Trophoblast cell (in vitro differentiated cells and primary cell): ENCODE measurements at places on chromosomes 2 and 18.

- no peaks in the 10 kb centered on the region for H3K27me3 ChIP-seq
- DNase-seq, result no peak
- no peaks in the 10 kb centered on the region for H3K36me3 ChIP-seq
- H3K4me1 ChIP-seq, result no peaks in the 10 kb centered on the region
- no peak overlapping the region for H3K27ac ChIP-seq
These were observed 684.0 kb downstream of the DSC3 start for GRCh38 chr18:30358555-30358954.

GRCh38 chr2:231709981-231710798, 1.9 kb downstream of the PTMA start:
- peak overlapping the region; percentile 97 for H3K4me3 ChIP-seq
- peak overlapping the region; percentile 86 for H3K27ac ChIP-seq
- peaks cover 28% of the 10 kb centered on the region for H3K36me3 ChIP-seq
- no peaks in the 10 kb centered on the region for H3K27me3 ChIP-seq
- DNase-seq, result peak; percentile 89

DNA sequence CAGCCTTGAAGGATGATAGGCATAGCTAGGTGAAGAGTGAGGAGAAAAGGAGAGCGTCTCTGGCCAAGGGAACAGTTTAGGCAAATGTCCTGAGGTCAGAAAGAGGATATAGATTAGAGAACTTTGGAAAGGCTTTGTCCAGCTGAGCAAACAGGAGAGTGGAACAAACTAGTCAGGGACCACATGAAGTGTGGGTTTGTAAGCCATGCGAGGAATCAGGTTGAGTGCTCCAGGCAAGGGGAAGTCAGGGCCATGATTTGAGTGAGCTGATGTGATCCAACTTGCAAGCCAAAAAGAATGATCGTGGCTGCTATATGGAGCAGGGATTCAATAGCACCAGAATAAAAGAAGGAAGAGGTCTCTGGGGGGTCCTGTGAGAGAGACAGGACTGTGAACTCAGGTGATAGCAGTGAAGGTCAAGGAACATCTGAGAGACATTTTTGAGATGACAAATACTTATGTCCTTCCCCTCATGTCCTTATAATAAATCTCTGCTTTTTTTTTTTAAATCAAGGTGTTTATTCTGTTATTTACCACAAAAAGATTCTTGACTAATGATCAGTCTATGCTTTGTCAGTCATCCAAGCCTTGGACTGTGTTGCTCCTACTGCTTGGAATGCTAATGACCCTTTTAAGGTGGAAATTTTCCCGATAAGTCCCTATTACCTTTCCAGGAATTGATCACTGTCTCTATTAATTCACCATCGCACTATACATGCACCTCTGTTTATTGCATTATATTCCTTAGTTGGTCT, 472.6 kb downstream of the TXNL1 start:
- no peaks in the 10 kb centered on the region for H3K36me3 ChIP-seq
- no peak overlapping the region for H3K27ac ChIP-seq
- H3K4me3 ChIP-seq, result no peak overlapping the region
- H3K4me1 ChIP-seq, result peaks cover 4% of the 10 kb centered on the region

GRCh38 chr18:12254136-12254819, at the start of gene CIDEA:
Gene CIDEA, plus strand, starts transcription at chr18:12254361. Its CDS starts 23 bp downstream, at chr18:12254384.
- peak within 1 kb of the TSS; percentile 10 for H3K4me3 ChIP-seq
- H3K4me1 ChIP-seq, result peaks cover 11% of the 10 kb centered on the region

DNA sequence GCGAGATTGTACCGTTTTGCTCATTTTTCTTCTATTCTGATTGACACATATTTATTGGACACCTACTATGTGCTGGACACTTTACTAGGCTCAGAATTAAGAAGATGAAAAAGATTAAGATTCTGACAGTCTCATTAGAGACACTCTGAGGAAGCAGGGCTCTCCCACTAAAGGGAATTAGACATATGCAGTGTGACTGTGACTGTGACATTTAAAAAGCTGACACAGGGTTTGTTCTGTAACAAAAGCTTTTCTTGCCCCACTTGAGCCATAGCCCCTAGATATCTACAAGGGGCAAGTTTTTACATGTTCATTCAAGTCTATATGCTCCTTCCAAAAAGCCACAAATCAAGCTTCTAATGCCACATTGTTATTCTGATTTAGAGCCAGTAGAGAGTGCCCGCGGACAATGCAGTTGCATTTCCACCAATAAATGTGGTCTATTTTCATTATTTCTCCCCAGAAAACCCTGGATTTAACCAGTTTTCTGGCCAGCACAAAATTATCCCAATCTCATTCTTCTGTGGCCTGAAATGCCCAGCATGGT, 9.8 kb downstream of the ARHGAP25 start:
- no peaks in the 10 kb centered on the region for H3K4me1 ChIP-seq
- no peaks in the 10 kb centered on the region for H3K27me3 ChIP-seq
- no peak overlapping the region for H3K27ac ChIP-seq
- no peak for DNase-seq
- no peaks in the 10 kb centered on the region for H3K36me3 ChIP-seq
- H3K4me3 ChIP-seq, result no peak overlapping the region

DNA sequence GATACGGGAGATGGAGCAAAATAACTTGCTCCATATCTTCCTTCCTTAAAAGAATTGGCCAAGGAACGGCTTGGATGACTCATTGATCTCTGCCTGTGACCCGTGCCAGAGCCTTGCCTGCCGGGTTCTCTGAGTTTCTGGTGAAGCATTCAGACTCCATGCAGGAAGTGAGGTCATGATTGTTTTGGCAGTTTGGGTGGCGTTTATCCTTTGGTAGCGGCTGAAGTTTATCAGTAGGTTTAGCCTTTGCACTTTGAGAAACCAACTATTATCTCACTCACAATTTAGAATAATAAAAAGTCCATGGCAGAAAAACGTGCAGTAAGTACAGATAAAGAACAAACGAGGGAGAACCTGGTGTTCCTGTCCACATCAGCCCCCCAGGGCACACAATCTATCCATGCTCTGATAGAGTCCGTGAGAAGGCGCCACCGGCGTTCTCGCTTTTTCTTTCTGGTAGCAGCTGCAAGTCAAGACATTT, 15.0 kb upstream of the CTAGE1 start:
- no peaks in the 10 kb centered on the region for H3K4me1 ChIP-seq
- H3K27me3 ChIP-seq, result no peaks in the 10 kb centered on the region
- DNase-seq, result peak; percentile 71
- H3K27ac ChIP-seq, result no peak overlapping the region
- H3K4me3 ChIP-seq, result no peak overlapping the region
- H3K36me3 ChIP-seq, result no peaks in the 10 kb centered on the region

DNA sequence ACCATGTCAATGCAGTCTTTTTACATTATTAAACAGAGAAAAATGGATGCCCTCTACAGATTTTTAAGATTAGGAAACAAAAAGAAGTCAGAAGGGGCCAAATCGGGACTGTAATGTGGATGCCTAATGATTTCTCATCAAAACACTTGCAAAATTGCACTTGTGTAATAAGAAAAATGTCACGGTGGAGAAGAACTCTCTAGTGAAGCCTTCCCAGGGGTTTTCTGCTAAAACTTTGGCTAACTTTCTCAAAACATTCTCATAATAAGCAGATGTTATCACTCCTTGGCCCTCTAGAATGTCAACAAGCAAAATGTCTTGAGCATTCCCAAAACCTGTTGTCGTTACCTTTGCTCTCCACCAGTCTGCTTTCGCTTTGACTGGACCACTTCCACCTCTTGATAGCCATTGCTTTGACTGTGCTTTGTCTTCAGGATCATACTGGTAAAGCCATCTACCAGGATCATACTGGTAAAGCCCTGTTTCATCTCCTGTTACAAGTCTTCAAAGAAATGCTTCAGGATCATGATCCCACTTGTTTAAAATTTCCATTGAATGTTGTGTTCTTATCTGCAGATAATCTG, 226.8 kb downstream of the TNS1 start:
- H3K27ac ChIP-seq, result no peak overlapping the region
- H3K4me3 ChIP-seq, result no peak overlapping the region
- H3K36me3 ChIP-seq, result no peaks in the 10 kb centered on the region
- no peak for DNase-seq
- no peaks in the 10 kb centered on the region for H3K4me1 ChIP-seq
- no peaks in the 10 kb centered on the region for H3K27me3 ChIP-seq

- no peaks in the 10 kb centered on the region for H3K27me3 ChIP-seq
- no peak for DNase-seq
- no peaks in the 10 kb centered on the region for H3K4me1 ChIP-seq
- H3K36me3 ChIP-seq, result no peaks in the 10 kb centered on the region
- no peak overlapping the region for H3K27ac ChIP-seq
These were observed 279.3 kb downstream of the NYAP2 start for GRCh38 chr2:225678792-225679191.

GRCh38 chr2:122683018-122683417, 927.6 kb downstream of the TSN start:
- H3K4me3 ChIP-seq, result no peak overlapping the region
- no peaks in the 10 kb centered on the region for H3K4me1 ChIP-seq
- DNase-seq, result no peak
- H3K36me3 ChIP-seq, result no peaks in the 10 kb centered on the region

- H3K27me3 ChIP-seq, result no peaks in the 10 kb centered on the region
- H3K36me3 ChIP-seq, result peaks cover 3% of the 10 kb centered on the region
- H3K27ac ChIP-seq, result no peak overlapping the region
- H3K4me3 ChIP-seq, result no peak overlapping the region
- no peaks in the 10 kb centered on the region for H3K4me1 ChIP-seq
- no peak for DNase-seq
These were observed 13.4 kb downstream of the NIFK start for GRCh38 chr2:121723316-121723715.

GRCh38 chr2:230267059-230267458, 41.5 kb downstream of the SP140 start:
- H3K4me1 ChIP-seq, result peaks cover 6% of the 10 kb centered on the region
- H3K27ac ChIP-seq, result no peak overlapping the region
- H3K27me3 ChIP-seq, result no peaks in the 10 kb centered on the region
- no peak overlapping the region for H3K4me3 ChIP-seq

DNA sequence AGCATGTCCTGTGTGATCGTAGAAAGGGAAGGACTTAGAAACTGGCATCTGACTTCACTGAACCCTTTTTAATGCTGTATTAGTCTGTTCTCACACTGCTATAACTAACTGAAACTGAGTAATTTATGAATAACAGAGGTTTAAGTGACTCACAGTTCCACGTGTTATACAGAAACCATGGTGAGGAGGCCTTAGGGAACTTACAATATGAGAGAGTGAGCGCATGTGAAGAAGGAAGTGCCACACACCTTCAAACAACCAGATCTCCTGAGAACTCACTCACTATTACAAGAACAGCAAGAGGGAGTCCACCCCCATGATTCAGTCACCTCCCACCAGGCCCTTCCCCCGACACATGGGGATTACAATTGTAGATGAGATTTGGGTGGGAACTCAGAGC, 811.3 kb downstream of the CPS1 start:
- no peak overlapping the region for H3K4me3 ChIP-seq
- DNase-seq, result no peak
- no peaks in the 10 kb centered on the region for H3K36me3 ChIP-seq
- H3K27me3 ChIP-seq, result no peaks in the 10 kb centered on the region
- no peak overlapping the region for H3K27ac ChIP-seq

GRCh38 chr18:8373486-8373885, 235.8 kb upstream of the RAB12 start:
- no peak overlapping the region for H3K27ac ChIP-seq
- DNase-seq, result no peak
- peaks cover 4% of the 10 kb centered on the region for H3K36me3 ChIP-seq
- no peaks in the 10 kb centered on the region for H3K4me1 ChIP-seq
- no peaks in the 10 kb centered on the region for H3K27me3 ChIP-seq

GRCh38 chr2:119760237-119760955, 674 bp downstream of the PTPN4 start:
- H3K27me3 ChIP-seq, result no peaks in the 10 kb centered on the region
- H3K27ac ChIP-seq, result peak overlapping the region; percentile 93
- peak; percentile 66 for DNase-seq
- H3K36me3 ChIP-seq, result no peaks in the 10 kb centered on the region
- no peaks in the 10 kb centered on the region for H3K4me1 ChIP-seq
- H3K4me3 ChIP-seq, result peak overlapping the region; percentile 89
